ENCODE measurements at places on chromosomes 11 and 22.

GRCh38 chr11:73598719-73599379 lies 937 bp upstream of the FAM168A start:
- DNase-seq: no peak

DNA sequence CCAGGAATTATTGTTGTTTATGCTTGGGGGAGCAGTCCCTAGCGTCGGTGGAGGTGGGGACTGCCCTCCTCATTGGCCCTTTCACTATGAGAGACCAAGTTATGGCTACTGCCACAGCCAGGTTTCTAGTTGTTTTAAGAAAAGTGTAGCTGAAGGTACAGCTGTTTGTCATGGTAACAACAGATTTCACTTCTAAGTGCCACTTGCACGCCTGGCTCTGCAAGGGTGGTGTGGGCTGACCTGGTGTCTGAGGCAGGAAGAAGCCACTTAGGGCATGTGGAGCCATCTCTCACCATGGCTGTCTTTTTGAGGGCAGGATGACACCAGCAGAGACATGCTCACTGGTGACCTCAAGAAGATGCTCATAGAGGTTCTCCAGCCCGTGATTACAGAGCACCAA lies 46.3 kb upstream of the MPEG1 start:
- DNase-seq: no peak

- DNase-seq: no peak
Measured at GRCh38 chr22:43992331-43992821, 31.7 kb upstream of the PARVB start.

- DNase-seq: no peak
Measured at GRCh38 chr11:27248576-27249509, 114.2 kb downstream of the CCDC34 start.

GRCh38 chr11:1017269-1018005 lies 19.1 kb downstream of the MUC6 start:
- no peak for DNase-seq

DNA sequence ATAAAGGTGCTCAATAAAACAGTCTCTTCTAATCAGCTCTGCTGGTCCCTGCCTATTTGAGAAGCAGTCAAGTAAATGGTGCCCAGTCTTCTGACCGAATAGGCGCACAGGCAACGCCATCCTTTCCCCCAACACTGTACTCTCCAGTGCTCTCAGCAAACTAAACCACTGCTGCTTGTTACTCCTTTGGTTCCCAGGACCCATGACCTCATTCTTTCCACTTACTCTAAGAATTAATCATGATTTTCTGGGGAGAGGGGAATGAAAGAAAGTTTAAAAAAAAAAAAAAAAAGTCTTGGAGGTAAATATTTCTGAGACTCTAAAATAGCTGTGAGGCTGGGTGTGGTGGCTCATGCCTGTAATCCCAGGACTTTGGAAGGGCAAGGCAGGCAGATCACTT lies 63.7 kb downstream of the SGSM3 start:
- no peak for DNase-seq

DNA sequence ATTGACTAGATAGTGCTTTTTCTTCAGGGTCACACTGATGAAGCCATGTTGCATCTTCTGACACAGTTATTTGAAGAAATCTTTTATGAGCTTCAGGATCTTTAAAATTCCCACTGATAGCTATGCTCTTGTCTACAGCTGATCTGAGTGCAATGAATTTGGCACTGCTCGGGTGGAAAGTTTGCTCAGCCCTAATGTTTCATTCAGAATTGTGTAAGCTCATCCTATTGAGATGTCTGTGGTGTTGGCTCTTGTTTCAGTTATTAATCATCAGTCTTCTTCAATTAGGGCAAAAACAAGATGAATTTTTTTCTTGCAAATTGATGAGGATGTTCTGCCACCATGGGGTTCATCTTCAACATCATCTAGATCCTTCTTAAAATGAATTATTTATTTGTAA lies 1387.0 kb upstream of the RAG2 start:
- DNase-seq: no peak

DNA sequence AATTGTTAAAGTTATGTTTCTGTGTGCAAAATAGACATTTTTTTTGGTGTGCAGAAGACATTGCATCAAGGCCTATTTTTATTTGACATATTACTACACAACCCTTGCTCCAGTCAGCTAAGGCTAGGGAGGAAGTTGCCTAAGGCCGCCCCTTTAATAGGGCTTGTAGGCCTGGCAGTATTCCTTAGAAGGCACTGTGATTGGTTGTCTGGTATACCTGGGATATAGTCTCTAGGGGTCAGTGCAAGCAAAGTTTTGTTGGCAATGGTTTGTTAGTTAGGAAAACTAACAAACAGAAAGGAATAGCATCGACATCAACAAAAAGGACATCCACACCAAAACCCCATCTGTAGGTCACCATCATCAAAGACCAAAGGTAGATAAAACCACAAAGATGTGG lies 16.9 kb downstream of the CCDC15 start:
- DNase-seq: no peak

- no peak for DNase-seq
Measured at GRCh38 chr11:3184732-3185347, 19.7 kb upstream of the OSBPL5 start.

DNA sequence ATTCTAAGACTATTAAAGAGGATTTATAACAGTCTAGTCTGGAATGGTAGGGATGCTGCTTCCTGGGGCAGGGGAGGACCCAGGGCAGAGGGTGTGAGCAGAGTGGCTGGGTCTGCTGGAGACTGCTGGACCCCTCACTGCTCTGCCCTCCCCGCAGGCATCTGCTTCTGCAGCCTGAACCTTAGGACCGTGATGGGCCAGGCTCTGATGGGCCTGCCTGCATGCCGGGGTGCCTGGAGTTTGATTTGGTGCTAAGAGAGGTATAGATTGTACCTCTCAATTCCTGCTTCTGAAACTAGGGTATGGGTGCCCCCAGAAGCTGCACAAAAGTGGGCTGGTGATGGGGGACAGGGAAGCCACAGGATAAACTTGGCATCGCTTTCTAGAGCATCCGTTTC lies 54.9 kb downstream of the CD82 start:
- no peak for DNase-seq

All from NCI-H345 (cell line).